CD4-positive, alpha-beta T cell treated with Interleukin-17A for 4 hours (primary cell): ENCODE measurements at places on chromosomes 2 and 18.

GRCh38 chr2:20314562-20315501, 35.8 kb downstream of the PUM2 start:
- DNase-seq, result no peak

- no peak for DNase-seq
These were observed 122.1 kb downstream of the SH3BP4 start for GRCh38 chr2:235073868-235074413.

DNA sequence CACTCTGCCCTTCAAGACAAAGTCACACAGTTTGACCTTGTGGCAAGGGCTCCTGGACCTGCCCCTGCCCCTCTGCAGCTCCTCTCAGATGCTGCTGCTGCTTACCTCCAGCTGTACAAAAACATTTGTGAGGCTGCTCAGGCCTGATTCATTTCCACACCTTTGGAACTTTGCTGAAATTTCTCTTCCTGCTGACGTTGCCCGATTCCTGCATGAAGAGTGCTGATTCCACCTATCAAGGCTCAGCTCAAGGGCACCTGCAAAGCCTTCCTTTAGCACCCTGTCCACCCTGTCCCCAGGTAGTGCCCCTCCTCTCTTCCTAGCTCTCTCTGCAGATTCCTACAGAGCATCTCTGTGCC, 738.3 kb upstream of the HS6ST1 start:
- no peak for DNase-seq

- DNase-seq, result peak; percentile 71
These were observed 571 bp downstream of the EEF1B2 start for GRCh38 chr2:206160125-206160806.

- peak; percentile 19 for DNase-seq
These were observed 20.0 kb downstream of the TMEM127 start for GRCh38 chr2:96245609-96246390.
